ENCODE measurements at places on chromosomes 12 and 14.

- DNase-seq = no peak
These were observed 1377.5 kb upstream of the FLRT2 start for GRCh38 chr14:84152452-84152851.

DNA sequence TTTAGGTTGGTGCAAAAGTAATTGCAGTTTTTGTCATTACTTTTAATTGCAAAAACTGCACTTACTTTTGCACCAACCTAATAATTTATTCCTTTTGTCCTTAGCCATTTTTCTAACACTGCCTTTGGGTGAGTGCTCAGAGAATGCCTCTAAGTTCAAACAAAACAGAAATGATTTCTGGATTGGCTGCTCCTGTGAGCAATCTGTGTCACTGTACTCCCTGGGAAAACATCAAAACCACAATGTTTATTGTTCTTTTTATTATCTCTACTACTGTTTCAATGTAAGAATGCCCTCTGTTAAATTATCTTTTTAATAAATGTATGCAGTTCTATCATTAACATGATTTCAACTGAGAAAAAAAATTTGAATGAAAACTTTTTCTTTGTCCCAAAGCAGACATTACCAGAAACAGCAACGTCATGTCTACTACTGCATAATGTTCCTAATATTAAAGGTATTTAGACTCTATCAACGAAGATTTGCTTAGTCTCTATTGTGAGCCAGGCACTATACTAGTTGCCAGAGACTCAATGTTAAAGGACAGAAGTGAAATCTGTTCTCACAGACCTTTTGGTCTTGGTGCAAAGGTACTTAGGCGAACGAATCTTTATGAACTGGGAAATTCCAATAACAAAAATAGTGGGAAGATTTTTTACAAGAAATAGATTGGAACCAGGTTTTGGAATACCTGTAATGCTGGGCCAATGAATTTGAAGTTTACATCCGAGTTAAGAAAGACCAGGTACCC is 6.2 kb downstream of the SLC41A2 start:
- no peak for DNase-seq

GRCh38 chr12:129481921-129482320 is 421.9 kb downstream of the TMEM132D start:
- no peak for DNase-seq

- DNase-seq = no peak
These were observed 124.7 kb downstream of the ZNF664 start for GRCh38 chr12:124097701-124098100.

DNA sequence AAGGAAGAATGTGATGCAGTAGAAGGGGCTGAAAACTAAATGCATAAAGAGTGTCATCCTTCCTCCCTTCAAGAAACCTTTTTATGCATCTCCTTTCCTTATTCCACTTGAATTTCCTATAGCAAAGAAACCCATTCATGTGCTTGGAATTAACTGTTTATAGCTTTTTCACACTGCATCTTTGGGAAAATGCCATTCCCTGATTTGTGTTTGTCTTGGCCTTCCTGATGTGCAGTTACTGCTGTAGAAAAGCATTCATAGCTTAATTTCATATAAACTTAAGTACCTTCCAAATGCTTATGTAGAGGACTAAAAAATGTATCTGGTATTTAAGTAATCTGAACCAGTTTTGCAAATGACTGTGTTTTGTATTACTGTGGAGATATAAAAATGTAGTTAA is 61.8 kb downstream of the SDR9C7 start:
- no peak for DNase-seq

DNA sequence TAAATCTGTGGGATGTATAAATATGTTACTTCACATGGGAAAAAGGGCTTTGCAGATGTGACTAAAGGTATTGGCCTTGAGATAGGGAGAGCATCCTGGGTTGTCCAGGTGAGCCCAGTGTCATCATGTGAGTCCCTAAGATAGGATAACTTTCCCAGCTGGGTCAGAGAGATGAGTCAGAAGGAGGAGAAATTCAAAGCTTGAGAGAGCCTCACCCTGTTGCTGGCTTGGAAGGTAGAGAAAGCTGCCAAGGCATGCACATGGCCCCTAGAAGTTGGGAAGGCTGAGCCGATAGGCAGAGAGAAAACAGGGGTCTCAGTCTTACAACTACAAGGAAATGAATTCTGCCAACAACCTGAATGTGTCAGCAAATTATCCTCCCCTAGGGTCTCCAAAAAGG is 213.0 kb downstream of the ADGRD1 start:
- DNase-seq = no peak

GRCh38 chr12:92438641-92439419 is 264.0 kb upstream of the PLEKHG7 start:
- no peak for DNase-seq

DNA sequence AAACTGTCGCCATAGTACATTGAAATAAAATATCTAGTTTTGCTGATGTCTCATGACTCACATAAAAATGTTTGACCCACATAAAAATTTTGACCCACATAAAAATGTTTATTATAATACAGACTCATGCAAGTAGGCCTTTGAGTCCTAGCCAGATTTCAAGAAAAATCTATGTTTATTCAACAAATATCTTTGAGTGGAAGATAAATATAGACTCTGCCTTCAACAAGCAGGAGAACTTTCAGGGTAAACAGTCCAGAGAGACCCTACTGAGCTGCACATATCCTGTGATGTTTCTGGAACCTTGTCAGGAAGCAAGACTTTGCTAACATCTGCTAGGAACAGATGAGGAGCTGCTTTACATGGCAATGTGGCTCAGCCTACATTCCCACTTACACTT is 283.1 kb downstream of the MDGA2 start:
- no peak for DNase-seq

GRCh38 chr14:22843123-22843925 is 6.9 kb downstream of the MMP14 start:
- no peak for DNase-seq

DNA sequence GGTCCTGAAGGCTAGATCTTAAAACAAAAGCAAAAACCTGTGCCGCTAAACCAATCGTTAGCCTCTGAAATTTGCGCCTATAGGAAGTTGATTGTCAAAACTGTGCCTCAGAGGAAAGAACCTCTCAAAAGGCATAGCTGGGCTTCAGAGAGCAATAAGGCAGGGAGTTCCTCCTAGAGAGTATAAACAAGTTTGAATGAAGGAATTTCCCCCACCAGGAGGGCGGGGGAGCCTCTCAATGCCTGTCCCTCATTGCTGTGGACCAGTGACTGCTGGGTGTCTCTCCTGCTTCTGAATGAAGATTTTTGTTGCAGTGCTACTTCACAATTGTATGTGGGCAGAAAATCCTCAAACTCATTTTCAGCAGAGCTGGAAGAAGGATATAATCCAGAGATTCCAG is 88.6 kb downstream of the KCNK10 start:
- DNase-seq = no peak

- DNase-seq = no peak
These were observed 268.3 kb downstream of the TMTC2 start for GRCh38 chr12:82955043-82955442.

- DNase-seq = no peak
These were observed 71.7 kb upstream of the PRICKLE1 start for GRCh38 chr12:42660968-42661937.

DNA sequence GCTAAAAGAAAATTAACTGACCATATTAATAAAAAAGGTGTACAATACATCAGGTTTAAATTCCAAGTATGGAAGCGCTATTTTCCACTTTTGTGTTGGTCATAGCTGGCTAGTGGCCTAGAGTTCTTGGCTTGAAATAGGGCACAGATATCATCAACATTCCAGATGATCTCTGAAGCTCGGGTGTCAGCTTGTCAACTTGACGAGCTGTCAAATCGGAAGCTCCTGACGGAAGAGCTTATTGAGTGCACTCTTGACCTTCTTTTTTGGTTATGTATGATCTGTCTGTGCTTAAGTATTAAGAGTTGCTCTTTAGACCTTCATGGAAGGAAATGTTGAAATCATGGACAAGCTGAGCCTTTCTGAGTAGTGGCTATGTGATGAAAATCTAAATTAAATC is 177.9 kb downstream of the APAF1 start:
- no peak for DNase-seq

DNA sequence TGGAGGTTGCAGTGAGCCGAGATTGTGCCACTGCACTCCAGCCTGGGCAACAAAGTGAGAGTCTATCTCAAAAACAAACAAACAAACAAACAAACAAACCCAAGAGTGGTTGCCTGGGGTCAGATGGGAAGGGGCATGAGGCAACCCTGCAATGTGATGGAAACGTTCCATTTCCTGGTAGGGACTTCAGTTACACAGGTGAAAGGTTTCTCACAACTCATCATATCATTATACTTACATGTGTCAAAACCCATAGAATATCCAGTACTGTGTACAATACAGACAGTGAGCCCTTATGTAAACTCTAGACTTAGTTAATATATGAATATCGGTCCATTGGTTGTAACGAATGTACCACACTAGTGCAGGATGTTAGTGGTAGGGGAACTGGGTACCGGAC is 7.2 kb upstream of the KLC1 start:
- no peak for DNase-seq

DNA sequence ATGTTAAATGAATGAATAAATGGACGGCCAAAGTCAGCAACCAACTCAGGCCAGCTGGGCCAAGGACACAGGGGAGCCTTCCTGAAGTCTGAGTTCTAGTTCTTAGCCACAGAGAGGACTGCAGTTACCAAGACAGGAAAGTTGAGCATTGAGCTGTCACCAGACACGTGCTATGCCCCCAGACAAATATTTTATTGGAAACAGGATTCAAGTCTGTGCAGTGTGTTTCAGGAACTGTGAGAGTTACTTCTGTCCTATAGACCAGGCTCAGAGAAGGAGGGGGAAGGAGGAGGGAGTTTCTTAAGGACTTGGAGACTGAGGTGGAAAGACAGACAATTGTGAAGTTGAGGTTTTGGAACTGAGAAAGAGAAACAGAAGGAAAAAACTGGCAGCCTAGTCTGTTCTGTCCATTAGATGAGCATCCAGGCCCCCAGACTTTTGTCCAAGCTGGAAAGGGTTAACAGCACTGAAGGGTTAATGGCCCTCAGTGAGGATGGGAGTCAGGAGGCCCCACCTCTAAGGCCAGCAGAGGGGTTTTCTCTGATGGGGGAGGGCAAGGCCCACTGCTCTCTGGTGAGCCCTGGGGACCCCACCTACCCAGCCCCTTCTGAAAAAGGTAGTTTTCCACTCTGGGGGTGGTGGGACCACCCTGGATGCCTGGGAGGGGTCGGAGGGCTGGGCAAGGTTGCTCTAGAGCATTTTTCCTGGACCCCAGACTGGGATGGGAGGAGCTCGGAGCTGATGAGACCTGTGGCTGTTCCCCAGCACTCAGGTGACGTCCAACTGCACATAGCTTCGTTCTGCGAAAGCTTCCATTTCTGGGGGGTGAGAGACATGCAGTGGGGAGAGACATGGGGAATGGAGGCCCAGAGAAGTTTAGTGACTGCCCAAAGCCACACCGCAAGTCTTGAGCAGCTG is 6.9 kb upstream of the CMKLR1 start:
- DNase-seq = no peak

DNA sequence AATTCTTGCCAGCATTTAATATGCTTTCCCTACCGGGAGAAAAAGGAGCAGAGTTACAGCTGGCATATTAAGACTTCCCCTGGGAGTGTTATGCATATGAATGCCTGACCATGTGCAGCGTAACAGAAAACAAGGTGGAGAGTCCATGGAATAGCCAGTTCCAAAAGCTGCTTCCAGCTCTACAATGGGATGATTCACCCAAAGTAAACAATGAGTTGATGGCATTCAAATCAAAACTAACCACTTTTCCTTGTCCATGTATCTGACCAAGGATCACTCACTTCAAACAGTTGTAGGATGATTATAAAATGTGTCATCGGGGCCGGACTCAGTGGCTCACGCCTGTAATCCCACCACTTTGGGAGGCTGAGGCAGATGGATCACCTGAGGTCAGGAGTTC is 48.1 kb upstream of the BICDL1 start:
- DNase-seq = no peak

- DNase-seq = no peak
These were observed 102.0 kb downstream of the KCNMB4 start for GRCh38 chr12:70467918-70468733.

GRCh38 chr12:54300732-54301427 is at the start of gene NFE2:
NFE2 (minus strand) TSS chr12:54301015; CDS start chr12:54295248, 5,767 bp downstream.
- no peak for DNase-seq

- DNase-seq = no peak
These were observed 24.9 kb upstream of the CHGA start for GRCh38 chr14:92897922-92898565.

DNA sequence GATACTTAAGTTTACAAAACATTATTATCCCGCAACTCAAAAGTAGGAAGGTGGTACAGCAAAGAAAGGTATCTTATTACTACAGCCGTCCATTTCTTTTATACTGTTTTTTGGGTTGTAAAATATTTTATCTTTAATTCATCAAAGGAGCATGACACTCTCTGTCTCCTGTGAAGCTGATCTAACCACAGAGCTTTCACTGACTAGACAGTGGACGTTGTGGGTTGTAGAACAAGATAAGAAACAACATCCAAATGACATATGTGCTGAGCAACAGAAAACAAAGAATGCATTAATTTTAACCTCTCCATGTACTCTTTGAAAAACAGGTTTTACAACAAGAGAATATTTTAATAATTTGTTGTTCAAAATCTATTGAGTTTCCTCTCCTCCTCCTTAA is 195.9 kb upstream of the FBXO33 start:
- DNase-seq = no peak

All from stimulated activated CD8-positive, alpha-beta memory T cell treated with anti-CD3 and anti-CD28 coated beads, Interleukin-15, amount 100 ng/mL, for 1 hour (primary cell).